ENCODE measurements at places on chromosomes 12 and 14.

DNA sequence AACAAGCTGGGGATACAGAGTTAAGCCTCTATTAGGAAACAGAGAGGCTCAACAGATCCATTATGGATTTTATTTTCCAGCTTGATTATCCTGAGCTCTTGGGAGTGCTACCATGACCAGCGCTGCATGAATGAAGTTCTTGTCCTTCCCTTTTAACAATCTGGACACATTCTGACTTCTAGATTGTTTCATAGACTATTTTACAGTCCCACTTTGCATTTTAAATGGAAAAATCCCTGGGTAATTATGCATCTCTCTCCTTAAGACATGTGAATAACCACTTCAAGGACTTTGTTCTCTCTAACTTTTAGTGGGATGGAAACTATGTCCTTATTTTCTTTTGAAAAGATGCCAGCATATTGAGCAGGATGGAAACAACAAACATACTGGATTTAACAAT is 2.0 kb downstream of the CCDC198 start:
- no peak for DNase-seq

DNA sequence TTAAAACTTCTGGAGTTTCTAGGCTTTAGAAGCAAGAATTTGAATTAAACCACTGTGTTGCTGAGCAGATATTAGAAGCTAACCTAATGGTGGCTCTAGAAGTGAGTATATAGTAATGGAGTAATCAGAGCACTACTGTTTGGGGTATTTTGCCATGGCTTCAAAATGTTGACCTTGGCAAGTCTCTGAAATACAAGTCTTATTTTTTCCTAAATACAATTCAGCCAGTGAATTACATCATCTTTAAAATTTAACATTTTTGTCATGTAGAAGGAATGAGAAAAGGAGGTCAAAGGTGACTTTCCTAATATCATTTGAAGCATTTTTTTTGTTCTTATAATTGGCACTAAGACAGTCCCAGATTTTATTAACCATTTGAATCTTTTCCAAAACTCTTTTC is 25.2 kb downstream of the PMCH start:
- no peak for DNase-seq

- no peak for DNase-seq
Observed at GRCh38 chr12:51077930-51078329, 5.5 kb downstream of the CSRNP2 start.

DNA sequence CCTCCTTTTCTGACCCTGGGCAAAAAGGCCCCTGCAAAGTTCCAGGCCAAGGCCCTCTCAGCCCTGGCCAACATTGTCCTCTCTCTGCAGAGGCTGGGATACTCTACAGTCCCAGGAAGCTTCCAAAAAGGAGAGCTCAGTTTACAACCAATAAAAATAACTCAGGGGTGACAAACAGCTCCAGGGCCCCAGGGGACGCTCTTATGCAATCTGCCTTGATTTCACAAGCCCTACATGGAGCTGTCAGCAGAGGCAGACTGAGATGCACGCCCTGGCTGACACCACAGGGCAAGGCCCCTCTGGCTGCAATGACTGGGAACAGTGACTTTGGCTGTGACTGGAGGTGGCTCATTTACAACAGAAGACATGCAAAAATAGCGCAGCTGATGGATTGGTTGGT is 129.0 kb upstream of the MED13L start:
- no peak for DNase-seq

DNA sequence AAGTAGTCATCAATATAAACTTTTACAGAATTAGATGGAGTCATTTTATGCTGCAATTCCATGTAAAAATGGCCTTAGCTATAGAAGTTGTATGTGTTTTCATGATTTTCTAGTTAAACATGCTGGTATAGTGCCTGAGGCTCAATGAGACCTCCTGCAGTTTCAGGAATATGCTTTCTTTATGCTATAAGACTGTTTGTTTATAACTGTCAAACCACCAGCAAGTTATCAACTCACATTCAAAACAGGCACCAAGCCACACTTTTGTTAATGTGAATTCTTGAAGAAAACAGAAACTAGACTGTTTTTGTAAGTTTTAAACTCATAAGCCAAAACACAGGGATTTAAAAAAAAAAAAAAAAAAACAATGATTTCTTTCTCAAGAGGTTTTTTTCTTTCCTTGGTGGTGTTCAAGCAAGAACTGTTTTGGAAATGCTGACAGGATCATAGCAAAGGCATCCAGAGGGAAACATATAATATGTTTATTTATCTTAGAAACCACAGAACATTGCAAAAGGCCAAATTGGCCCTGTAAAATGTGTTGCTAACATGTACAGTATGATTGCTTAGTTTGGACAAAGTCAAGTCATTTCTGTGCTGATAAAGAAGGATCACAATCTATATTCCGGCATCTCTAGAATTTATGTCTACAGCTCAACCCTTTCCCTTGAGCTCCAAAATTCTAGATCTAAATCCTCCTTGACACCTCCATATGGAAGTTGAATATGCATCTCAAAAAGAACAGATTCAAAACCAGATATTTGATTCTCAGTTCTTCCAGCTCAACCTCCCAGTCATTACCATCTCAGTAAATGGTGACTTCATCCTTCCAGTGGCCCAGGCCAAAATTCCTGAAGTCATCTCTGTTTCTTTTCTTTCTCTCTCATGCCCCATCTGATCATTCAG is 29.0 kb upstream of the LUM start:
- DNase-seq, result no peak

DNA sequence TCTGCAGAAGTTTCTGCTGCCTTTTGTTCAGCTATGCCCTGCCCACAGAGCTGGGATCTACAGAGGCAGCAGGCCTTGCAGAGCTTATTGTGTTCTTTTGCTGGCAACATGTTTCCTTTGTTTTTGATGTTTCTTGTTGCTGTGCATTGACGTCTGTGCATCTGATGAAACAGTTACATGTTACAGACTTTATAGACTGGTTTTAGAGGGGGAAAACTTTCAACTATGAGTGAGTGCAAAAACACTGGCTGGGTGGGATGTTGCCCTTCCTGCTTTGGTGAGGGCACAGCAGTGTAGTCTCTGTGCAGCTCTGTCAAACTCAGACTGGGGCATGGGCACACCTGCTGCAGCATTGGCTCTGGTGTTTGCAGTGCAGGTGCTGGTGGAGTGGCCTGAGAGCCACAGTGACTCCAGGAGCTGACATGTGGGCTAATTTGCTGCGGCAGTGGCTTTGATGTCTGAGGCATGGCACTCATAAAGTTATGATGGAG is 26.9 kb downstream of the CLEC6A start:
- no peak for DNase-seq

DNA sequence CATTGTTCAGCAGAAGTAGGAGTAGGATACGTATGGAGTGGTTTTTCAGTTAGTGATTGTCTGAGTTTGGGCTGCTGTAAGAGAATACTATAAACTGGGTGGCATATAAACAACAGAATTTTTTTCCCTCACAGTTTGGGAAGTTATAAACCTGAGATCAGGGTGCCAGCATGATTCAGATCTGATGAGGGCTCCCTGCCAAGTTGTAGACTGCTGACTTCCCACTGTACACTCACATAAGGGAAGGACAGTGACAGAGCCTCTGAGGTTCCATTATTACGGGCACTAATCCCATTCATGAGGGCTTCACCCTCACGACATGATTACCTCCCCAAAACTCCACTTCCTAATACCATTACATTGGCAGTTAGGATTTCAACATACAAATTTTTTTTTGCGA is 50.7 kb downstream of the ACSM4 start:
- no peak for DNase-seq

Measured in CD4-positive, CD25-positive, alpha-beta regulatory T cell (primary cell).